ENCODE measurements at places on chromosomes 11 and 22.

GRCh38 chr11:128498721-128499245, 88.6 kb downstream of the ETS1 start:
- no peak for DNase-seq

DNA sequence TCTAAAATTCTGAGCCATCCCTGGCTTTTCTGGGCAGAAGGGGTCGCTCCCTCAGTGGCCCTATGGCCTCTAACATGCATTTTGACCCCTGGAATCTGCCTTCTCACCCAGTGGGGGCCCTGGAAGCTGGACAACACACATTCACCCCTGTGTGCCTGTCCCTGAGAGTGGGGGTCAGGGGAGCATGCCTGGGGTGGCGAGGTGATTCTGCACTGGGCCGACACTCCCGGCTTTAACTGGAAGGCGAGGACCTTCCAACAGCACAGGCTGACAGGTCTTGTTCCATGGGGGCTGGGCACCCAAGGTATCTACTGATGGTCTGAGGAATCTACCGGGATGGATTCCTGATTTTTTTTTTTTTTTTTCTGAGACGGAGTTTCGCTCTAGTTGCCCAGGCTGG, 10.7 kb downstream of the PPM1F start:
- no peak for DNase-seq

- DNase-seq = no peak
Observed at GRCh38 chr11:61904539-61905048, 12.8 kb downstream of the RAB3IL1 start.

DNA sequence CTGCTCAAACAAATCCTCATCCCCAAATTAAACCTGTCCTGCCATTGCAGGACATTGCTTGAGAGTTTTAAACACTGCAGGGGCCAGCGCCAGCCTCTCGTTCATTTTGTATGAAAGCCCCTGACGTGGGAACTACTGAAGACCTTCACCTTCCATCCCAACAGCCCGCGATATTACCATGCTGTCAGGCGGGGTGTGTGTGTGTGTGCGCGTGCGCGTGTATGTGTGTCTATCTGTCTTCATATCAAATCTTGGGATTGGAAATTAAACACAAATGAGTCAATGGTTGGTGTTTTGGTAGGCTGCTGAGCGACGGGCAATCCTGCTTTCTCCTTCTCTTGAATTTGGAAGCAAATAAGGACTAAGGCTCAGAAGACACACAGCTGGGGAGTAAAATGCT, 776.9 kb downstream of the TBC1D22A start:
- DNase-seq = no peak

DNA sequence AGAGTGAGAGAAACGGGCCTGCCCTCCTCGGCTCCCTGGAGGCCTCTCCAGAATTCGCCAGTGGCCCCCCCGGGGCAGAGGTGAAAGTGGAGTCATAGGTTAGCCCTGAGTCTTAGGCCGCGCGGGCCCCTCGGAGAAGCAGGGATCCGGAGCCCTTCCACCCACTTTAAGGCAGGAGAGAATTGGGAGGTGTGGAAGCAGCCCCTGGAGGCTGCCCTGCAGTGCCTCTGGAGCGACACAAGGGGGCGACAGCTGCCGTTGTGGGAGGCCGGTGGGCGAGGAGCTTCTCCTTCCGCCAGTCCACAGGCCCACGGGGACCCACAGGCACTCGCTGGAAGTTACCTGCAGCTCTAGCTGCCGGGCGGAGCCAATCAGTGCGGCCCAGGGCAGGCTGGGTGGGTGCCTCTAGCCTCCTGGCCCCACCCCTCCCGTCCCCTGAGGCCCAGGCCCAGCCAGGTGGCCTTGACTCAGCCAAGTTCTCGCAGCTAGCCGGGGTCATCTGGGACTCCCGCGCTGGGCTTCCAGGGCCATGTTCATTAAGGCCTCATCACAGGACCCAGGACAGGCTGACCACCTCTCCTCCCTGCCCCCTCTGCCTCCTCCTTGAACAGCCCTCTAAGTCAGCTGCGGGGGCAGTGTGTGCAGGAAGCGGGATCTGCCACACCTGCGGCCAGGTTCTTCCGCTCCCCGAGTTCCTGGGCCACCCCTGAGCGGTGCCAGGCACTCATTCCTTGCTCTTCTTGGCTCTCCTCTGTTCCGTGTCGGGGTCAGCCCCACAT, 5.0 kb downstream of the DGKZ start:
- DNase-seq = no peak

DNA sequence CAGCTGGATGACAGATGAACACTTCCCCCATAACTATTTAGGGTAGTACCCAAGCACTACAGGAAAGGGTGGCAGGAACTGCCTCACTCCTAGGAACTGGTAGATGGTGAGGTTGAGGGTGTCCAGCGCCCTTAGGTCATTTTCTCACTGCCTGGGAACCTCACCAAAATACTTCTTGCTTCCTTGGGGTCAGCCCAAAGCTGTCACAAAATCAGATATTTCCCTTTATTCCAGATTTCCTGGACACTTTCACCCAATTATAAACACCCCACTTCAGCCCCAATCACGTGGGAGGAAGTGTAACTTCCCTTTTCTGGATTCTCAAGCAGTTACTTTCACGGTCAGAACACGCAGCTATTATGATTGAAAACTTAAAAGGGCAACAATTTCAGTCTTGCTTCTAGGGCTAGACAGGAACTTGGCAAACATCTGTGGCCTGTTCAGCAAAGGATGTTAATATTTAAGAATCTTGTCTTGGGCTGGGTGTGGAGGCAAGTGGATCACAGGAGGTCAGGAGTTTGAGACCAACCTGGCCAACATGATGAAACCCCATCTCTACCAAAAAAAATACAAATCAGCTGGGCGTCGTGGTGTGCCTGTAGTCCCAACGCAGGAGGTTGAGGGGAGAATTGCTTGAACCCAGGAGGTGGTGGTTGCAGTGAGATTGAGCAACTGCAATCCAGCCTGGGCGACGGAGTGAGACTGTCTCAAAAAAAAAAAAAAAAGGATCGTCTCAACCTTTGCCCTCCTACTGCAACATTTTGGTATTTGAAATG, 4.0 kb downstream of the FTH1 start:
- no peak for DNase-seq

DNA sequence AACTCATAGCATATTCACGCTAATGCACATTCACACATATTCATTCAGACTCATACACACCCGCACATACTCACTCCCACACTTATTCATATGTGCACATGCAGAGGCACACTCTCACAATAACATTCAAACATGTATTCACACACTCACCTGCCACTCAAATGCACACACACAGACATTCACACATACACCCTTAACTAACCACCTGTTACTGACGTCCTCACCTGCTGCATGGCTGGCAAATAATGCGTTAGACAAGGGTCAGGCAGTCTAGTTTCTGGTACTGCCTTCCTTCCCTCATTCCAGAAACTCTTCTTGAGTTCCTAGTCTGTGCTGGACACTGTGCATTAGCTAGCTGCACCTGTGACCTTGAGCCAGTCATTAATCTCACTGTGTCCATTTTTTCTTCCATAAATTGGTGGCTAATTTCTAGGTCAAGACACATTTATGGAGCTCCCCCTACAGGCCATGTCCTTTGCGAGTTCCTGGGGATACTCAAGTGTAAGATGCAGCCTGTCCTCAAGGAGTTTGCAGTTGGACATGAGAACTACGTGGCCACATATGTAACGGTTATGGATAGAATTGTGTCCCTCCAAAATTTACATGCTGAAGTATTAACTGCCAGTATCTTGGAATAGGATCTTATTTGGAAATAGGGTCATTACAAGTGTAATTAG, 34.5 kb upstream of the SEZ6L start:
- no peak for DNase-seq

DNA sequence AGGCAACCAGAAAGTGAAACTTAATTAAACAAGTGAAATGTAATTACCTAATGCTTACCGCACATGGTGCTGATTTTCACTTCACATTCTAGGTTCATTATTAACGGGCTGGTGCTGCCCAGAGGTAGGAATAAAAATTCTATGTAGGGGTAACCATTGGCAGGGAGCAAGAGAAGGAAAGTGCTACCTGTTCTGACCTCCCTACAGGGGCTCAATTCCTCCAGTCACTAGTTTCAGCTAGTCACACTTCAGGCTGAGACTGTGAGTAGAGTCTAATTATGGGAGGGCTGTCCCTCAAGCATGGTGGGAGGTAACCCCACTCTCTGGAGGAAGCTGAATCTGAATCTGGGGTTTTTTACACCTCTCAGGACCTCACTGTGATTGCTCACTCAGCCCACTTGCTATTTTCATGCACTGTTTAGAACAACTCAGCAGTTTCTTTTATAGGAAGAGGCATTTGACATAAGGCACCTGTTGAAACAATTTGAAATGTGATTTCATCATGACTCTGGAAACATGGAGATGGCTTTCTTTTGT, 75.4 kb downstream of the MAML2 start:
- peak; percentile 31 for DNase-seq

GRCh38 chr11:65780770-65781151, at the start of gene AP5B1:
TSS of gene AP5B1 (minus strand) at chr11:65780976. CDS start at chr11:65780591, 385 bp downstream.
- DNase-seq = peak; percentile 55

- no peak for DNase-seq
Observed at GRCh38 chr11:47328449-47329390, 23.8 kb downstream of the MYBPC3 start.

- no peak for DNase-seq
Observed at GRCh38 chr11:57597461-57597915, at the start of gene SERPING1. TSS of gene SERPING1 (plus strand) at chr11:57597685. CDS start at chr11:57598271, 586 bp downstream.

DNA sequence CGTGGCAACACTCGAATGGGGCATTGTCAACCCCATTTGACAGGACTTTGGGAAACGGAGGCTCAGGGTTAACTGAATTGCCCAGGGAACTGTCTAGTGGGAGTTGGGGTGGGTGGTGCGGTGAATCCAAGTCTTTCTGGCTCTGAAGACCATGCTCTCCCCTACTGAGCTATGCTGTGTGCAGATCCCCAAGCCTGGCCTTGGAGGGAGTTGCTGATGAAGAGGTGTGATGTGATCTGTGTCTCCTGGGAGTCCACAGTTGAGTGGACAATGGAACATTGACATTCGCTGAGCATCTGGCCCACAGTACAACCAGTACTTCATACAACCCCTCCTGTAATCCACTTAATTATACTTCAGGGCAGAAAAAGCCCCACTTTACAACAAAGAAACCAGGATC, 172.2 kb downstream of the ST3GAL4 start:
- DNase-seq = no peak

DNA sequence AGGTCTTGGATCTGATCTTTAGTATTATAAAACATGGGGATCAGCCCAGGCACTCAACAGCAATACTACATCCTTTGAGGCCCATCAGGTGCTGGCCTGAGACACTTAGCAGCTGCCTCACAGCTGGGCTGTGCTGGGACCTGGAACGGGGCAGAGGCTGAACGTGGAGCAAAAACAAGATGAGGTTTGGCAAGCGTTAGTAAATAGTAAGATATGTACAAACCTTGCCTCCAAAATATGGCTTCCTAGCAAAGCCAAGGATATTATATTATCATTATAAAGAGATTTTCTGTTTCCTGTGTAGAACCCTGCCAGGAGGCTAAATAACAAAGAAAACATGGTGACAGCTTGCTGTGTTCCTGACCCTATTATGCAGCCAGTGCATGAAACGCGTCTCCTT, 60.0 kb upstream of the SPON1 start:
- no peak for DNase-seq

DNA sequence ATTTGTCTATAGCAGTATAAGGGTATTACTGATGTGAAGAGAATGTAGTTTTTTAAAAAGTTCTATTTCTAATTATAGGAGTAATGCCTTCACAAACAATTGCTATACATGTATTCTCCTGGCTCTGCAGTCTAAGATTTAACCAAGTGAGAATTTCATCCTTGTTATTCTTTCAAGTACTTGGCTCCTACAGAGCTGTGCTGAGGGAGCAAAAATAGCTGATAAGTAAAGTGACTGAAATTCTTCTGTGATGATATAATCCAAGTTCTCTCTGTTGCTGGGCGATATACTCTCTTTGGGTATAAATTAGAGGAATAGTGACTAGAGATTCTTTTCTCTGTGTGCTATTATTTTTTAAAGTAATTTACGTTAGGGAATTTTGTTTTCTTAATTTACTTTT, 68.0 kb downstream of the PGR start:
- no peak for DNase-seq

Data from stimulated activated CD8-positive, alpha-beta memory T cell treated with anti-CD3 and anti-CD28 coated beads, Interleukin-4, amount 100 ng/mL, for 4 hours (primary cell).